ENCODE measurements at places on chromosomes 1 and 21.

GRCh38 chr1:186424539-186424938 lies 36.4 kb downstream of the PDC start:
- DNase-seq = no peak

DNA sequence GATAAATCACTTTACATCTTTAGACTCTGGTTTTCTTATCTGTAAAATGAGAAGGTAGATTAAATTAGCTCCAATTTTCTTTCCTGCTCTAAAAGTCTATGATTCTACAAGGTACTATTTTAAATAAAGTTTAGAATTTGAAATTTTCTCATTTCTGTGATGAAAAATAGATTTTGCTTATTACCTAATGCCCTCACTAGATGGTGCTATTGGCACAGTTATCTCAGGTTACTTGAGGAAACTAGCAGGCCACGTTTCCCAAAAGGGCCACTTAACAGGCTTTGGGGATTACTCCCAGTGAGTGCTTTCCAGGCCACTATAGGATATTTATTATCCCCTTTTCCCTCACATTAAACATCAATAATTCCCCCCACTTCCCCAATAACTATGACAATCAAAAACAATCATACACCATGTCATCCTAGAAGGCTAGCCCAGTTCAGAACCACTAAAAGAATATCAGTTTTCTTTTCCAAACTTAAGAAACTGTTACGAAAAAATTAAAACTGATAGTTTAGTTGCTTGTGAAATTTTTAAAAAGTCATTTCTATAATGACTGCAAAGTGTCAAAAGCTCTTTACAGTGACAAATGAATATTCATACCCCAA lies 30.6 kb downstream of the OMA1 start:
- DNase-seq = peak; percentile 24

DNA sequence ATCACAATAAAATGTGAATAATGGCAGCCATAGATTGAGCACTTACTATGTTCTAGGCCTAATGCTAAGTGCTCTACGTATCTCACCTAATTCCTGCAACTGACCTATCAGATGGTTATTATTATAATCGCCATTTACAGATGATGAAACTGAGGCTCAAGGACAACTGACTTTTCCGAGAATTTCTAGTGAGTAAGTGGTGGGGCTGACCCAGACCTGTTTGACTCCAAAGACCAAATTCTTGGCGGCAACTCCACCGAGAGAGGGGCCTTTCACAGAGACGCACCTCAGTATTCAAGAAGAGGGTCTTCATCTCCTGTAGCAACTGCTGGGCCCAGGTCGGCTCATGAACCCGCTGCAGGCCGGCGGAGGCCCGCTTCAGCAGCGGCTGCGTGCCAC lies 573 bp downstream of the TMEM234 start:
- DNase-seq = no peak

GRCh38 chr1:197976368-197976767 lies 59.2 kb downstream of the LHX9 start:
- no peak for DNase-seq

GRCh38 chr1:34125721-34126380 lies 39.2 kb downstream of the CSMD2 start:
- DNase-seq = no peak

- DNase-seq = no peak
Observed at GRCh38 chr1:53586765-53587164, 127.6 kb downstream of the DMRTB1 start.

- DNase-seq = no peak
Observed at GRCh38 chr1:168260393-168260792, 20.3 kb upstream of the TBX19 start.

DNA sequence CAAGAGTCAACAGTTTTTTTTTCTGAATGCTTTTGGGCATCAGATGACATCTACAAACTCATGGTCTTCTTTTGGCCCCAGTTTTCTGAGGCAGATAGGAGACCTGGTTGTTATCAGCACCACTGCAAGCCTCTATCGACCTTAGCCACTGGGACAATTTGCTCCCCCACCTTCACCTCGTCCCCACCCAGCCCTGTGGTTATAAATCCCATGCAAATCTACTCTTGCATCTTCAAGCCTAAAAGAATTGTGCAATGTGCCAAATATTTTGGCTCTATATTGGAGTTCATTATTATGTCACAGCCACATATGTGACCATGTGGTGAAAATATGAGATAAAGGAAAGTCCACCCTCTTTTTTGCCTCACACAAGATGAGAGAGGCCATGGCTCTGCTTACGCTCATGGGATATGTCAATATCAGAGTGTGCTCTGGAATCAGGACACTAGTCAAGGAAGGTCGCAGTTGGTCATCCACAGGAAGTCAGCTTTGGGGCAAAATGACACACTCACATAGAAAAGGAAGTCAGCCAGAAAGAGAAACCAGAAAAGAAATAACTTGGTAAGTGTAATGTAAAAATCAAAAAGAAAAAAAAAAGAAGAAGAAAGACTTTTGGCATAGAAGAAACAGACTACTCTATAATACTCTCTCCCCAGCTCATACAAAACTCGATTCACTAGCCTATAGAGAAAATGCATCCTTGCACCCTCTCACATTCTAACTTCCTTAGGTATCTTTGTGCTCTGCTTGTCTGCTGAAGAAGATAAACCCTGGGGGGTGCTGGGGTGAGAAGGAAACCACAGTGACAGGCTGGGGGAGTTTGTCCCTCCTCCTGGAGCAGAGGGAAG lies 21.2 kb downstream of the SLC30A10 start:
- no peak for DNase-seq

DNA sequence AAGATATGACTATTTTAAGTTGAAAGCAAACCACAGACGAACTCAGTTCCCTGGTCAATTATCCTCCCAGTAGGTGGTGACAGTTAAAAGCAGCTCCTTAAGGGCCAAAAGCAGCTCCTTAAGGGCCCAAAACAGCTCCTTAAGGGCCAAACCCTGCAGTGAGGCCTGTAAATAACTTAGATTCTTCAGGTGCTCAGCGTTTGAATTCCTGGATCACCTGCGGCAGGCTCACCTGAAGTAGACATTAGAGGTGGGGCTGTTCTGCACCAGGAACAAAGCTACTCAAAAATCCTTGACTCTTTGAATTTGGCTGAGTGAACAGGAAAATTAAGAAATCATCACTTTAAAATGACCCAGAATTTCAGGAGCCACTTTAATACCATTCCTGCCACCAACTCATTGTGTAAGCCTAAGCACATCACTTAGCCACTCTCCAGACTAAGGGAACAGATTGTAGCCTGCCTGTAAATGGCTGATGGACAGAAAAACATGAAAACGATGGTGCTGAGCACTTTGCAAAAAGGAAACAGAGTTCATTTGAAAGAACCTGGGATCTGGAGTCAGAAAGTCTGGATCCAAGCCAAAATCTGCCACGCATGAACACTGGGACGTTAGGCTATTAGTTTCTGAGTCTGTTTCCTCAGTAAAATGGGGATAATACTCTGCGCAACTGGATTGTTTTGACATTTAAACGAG lies 126.9 kb downstream of the LRIG2 start:
- DNase-seq = peak; percentile 82

DNA sequence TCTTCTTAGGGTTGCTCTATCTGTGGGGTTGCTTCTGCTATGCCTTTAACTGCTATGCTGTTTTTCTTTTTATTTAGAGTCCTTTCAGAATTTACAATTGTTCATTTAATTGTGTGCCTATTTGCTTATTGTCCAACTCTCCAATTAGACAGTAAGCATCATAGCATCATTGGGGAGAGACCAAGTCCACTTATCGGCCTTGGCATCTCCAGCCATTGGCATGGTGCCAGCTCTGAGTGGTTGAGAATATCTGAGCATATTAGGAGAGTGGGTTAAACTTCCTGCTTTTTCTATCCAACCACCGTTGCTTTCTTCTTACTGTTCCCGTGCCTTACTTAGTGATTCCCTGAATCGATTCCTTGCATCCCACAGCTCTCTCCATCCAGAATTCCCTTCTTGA lies 535.0 kb downstream of the AJAP1 start:
- DNase-seq = no peak

GRCh38 chr1:231694465-231695077 lies 68.0 kb downstream of the DISC1 start:
- DNase-seq = no peak

DNA sequence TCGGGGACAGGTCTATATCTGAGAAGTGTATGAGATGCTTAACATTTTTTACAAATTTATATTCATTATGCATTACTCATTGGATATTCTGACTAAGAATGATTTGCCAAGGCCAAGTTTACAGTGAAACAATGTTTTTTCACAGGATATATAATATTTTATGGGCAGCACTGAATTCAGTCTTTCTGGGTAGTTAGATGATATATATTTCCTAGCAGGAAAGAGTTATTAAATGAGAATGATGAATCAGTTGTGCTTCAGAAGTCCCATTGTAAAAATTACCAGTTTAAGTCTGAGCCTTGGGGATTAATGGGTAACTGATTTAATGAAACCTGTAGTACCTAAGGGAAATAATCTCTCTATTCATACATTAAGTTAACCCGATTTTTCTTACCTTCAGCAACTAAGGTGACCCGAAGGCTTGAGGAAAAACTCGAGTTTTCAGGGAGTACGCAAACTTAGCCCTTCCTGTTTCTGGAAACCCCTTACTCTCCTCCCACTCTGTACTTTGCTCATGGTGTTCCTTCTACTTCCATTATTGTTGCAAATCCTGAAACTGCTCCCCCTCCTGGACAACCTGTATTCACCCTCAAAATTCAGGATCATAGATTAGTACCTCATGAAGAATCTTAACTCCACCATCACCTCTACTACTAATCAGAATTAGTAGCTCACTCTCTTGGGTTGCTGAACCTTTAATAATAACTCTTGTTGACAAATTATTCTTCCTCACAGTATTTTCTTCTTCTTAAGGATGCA lies 135.1 kb downstream of the AK5 start:
- no peak for DNase-seq

DNA sequence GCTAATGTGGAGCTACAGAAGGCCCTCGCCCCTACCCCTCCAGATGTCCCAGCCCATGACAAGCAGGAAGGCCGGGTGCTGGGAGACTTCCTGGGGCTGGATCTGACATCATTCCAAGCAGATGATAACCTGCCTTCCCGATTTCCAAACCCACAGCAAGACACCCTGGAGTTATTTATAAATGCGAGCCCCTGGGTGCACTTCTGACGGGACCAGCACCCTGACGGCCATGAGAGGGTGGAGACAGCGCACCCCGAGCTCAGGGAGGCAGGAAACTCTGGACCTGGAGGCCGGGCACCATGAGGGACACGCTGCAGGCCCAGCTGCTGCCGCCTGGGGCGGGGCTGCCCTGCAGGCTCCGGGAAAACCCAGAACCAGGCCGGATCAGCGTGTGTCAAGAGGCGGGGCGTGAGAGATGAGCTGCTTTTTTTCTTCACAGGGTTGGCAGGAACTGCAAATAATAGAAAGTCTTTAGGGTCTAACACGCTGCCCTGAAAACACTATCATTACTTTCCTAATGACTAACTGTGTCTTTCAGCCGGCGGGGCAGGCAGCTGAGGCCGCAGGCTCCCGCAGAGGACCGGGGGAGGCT lies 2.5 kb upstream of the PCBP3 start:
- peak; percentile 79 for DNase-seq

- peak; percentile 38 for DNase-seq
Observed at GRCh38 chr1:203084588-203085527, 954 bp downstream of the MYOG start.

DNA sequence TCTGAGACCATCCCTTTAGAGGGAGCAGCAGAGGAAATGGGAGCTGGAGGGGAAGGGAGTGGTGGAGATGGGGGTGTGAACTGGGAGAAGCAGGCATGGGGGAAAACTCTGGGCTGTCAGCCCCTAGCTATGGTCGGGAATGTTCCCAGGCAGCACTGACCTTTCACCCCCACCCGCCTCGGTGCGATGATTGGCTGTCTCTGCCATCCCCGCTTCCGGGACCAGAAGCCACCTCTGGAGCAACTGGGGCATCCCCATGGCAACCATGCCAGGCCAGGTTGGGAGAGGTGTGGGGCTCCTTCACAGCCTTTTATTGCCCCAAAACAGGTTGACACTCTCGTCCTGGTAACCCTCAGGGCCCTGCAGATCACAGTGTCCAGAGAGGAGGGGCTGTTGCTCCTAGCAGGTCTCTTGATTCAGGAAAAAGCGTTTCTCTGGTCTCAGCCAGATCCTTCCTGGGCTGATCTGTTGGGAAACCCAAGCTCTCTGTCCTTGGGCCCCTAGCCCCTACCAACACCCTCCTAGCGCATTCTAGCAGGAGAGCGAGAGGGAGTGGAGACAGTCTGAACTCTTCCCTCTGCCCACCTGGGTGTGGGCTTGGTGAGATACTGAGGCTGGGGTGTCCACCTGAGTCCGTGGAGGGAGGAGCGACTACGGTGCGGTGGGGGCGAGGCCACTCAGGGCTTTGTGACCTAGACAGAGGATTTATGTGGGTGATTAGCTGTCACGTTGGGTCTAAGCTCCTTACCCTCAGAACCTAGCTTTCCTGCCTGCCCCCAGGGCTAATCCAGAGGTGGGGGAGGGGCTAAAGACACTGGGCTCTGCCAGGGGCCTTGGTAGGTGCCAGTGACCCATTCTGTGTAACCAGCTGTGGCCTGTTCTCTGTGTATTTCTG lies 12.2 kb upstream of the SLC6A9 start:
- DNase-seq = no peak

DNA sequence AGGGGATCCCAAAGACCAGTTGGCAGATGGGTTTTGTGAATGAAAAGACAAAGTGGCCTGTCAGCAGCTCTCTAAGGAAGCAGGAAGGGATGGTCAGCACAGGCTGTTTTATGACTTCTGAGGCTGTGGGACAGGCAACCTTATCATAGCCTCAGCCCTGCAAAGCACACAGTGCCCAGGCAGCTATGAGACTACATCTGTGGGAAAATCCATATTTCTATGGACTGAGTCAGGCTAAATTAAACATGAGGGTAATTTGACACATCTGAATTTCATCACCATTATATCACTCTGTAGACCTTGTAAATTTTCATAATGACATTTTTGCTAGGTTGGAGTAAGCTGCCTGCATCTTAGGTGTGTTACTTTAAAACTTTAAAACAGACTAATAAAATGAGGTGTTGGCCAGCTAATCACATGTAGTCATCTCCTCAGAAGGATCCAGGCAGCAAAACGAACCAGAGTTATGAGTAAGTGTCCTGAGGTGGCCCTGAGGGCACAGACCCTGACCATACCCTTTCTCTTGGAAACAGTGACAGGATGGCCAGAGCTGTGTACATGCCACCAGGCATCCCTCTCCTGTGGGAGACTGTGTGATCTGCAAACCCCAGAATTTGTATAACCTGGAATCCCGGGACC lies 14.6 kb downstream of the NGF start:
- DNase-seq = no peak

GRCh38 chr1:31626223-31627207 lies 9.0 kb downstream of the HCRTR1 start:
- peak; percentile 76 for DNase-seq

- DNase-seq = no peak
Observed at GRCh38 chr1:48448932-48449331, 23.1 kb downstream of the SPATA6 start.

- no peak for DNase-seq
Observed at GRCh38 chr1:203151362-203152157, 24.0 kb downstream of the ADORA1 start.

- no peak for DNase-seq
Observed at GRCh38 chr1:213570487-213570886, 417.3 kb upstream of the PROX1 start.

- no peak for DNase-seq
Observed at GRCh38 chr1:44694863-44695478, 20.5 kb downstream of the ARMH1 start.

- no peak for DNase-seq
Observed at GRCh38 chr1:1308756-1309250, 406 bp downstream of the PUSL1 start.

Measured in ELF-1 (cell line).